ENCODE measurements at places on chromosomes 6 and 20.

GRCh38 chr20:16475225-16475624, 98.0 kb downstream of the KIF16B start:
- no peak for DNase-seq

DNA sequence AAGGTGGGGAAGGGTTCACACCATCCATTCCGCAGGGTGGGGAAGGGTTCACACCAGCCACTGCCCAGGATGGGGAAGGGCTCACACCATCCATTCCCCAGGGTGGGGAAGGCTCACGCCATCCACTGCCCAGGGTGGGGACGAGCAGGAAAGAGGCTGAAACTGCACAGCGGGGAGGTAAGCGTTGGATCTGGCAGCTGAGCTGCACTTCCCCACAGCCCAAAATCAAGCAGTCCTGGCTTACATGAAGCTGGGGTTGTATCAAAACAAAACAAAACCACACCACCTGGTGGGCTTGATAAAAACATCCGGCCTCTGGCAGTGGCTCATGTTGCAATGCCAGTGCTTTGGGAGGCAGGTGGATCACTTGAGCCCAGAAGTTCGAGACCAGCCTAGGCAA, 268.5 kb downstream of the TAF4 start:
- DNase-seq, result no peak

DNA sequence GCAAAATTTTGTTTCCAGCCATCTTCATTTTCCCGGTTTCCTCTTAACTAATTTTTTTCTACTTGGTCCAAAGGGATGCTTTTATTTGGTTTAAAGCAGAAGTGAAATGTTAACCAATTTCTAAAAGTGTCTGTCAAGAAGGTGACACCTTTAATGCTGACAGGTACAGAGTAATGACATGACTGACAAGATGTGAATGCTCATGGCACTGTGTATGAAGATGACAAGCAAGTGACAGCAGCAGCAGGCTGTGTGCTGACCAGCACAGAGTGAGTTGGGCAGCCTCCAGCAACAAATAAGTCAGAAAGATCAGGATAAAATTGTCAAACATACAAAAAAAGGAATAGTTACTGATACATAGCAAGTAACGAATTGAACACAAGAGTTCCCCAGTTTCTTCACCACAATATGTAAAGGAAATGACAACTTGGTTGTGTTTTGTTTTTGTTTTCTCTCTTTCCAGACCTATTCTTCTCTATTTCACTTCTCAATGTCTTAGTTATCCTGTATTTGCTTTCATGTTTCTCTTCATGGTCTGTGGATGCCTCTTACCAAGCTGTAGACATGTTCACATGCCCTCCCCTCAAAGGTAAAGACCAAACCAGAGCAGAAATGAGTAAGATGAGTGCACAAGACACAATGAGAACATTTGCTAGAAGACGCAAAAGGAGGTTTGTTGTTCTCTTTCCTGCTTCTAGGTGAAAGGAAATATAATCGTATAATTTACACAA, 174.9 kb downstream of the FRK start:
- DNase-seq, result no peak

- DNase-seq, result no peak
Observed at GRCh38 chr20:61932711-61933480, 132.8 kb downstream of the TAF4 start.
